K562 (cell line): ENCODE measurements at places on chromosomes 11 and 22. TPM values are rescaled to one million over a fixed set of nuclear protein-coding genes. Genes with fewer than 3 reads are reported as not detected.
A peak's percentile ranks its signal among the peaks of the same experiment; 100 is the strongest.

- no peak for DNase-seq
These were observed 48.9 kb downstream of the FAR1 start for GRCh38 chr11:13717331-13717730.

- no peak for DNase-seq
These were observed 22.9 kb upstream of the SLC22A12 start for GRCh38 chr11:64568041-64568571.

GRCh38 chr22:20864186-20864908 is 5.5 kb downstream of the SNAP29 start:
- peak; percentile 38 for DNase-seq

DNA sequence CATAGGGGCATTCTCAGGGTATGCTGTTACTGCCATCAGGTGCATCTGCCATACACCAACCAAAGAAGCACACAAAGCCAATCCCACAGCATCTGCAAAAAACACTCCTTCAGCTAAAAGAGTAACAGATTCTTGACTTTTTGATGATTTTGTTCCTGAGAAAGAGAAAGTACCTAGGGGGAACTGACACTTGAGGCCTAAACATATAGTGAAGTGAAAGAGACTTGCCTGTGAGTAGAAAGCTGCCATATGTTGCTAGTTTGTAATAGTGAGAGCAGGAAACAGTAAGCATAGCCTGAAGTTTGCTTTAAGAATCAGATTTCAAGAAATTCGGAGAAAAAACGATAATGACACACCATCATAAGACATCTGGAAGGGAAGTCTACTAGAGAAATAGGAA is 97.9 kb upstream of the CTSC start:
- no peak for DNase-seq

DNA sequence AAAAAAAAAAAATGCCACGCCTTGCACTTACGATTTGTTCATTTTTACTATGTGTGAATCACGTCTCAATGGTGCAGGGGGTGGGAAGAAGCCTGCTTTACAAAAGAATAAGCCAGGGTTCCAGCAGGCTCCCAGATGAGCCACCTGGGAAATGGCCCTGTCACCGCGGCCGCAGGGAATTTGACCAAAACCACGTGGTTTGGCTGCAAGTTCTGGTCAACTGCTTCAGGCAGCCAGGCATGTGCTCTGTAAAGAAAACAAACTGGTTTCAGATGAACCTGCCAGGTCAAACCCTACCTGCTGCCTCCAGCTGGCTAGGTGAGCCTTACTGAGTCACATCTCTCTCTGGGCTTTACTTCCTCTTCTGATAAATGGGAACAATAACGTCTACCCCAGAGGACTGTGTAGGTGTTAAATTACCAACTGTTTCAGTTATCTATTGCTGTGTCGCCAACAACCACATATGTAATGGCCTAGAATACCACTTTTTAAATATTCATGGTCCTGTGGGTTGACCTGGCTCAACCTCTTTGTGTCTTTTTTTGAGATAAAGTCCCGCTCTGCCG is 30.5 kb upstream of the GCAT start:
- no peak for DNase-seq

Gene TMPRSS5
- total RNA-seq = 0.34 and 0.49 TPM in 2 replicates

- no peak for DNase-seq
These were observed at the start of gene BLID for GRCh38 chr11:122115524-122116379. BLID (minus strand) TSS chr11:122116215; CDS start chr11:122115922, 293 bp downstream.

GRCh38 chr22:40022536-40023240 is 27.9 kb downstream of the FAM83F start:
- no peak for DNase-seq

DNA sequence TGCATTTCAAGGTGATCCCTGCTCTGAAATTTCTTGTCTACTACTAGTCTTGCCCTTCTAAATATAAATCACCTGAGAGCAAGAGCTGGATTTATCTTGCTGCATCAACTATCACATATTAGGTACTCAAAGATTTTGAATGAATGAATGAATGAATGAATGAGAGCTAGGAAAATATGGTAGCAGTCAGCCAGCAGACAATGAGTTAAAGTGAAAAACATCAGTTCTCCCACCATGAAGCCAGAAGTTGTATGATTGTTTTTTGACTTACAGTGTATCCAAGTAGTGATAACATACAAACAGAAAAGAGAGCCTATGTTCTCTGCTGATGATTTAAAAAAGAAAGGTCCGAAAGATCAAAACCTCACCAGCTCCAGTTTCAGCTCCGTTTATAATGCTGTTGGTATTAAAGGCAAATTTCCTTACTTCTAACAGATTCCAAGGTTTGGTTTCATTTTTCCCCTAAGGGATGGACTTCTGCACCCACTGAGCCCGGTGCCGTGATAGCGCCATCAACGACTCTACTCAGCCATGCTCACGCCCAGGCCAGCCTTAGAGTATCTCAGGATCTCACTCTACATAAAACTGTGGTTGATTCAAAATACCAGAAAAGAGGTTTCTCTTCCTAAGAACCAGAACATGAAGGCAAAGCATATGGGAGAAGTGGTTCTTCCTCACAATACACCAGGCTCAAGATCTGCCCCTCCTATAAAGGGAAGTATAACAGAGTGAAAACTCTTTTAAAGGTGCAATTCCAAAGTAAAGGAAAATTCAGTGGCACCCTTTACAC is 92.0 kb downstream of the SGSM3 start:
- no peak for DNase-seq

DNA sequence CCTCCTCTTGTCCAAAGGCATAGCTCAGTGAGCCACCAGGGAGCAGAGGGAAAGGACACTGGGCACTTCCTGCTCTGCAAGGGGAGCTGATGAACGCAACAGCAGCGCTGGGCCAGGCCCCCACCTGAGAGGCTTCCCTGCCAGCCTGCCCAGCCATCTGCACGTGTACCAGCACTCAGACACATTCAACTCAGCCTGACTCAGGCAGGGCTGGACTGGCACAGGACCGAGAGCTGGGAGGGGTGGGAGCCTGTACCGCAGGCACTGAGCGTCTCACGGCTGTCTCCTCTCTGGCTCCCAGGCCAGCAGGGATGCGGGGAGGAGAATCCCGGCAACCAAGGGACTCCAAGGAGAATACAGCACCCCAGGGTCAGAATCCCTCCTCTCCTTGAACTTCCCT is 411.8 kb downstream of the CTTN start:
- DNase-seq = no peak

Gene FJX1
- 2.7 and 3.7 TPM in 2 replicates for total RNA-seq

GRCh38 chr11:44808053-44808753 is 81.4 kb downstream of the TSPAN18 start:
- DNase-seq = no peak

Gene ARHGAP42
- 2.2 and 2.9 TPM in 2 replicates for total RNA-seq

Gene LRRC75B
- 1.1 and 1.4 TPM in 2 replicates for total RNA-seq
